Thoracic aorta (tissue), 2 donors: ENCODE measurements at places on chromosomes 12 and 14. TPM values are rescaled to one million over a fixed set of nuclear protein-coding genes. Genes with fewer than 3 reads are reported as not detected.

Gene PLEKHA5
- total RNA-seq = 27.7 TPM

- no peak overlapping the region for H3K4me3 ChIP-seq
- no peaks in the 10 kb centered on the region for H3K36me3 ChIP-seq
- peaks cover 17% of the 10 kb centered on the region for H3K4me1 ChIP-seq
- peak overlapping the region; percentile 47 for H3K27ac ChIP-seq
- no peaks in the 10 kb centered on the region for H3K27me3 ChIP-seq
Observed at GRCh38 chr12:5582018-5582417, 150.1 kb downstream of the NTF3 start.

DNA sequence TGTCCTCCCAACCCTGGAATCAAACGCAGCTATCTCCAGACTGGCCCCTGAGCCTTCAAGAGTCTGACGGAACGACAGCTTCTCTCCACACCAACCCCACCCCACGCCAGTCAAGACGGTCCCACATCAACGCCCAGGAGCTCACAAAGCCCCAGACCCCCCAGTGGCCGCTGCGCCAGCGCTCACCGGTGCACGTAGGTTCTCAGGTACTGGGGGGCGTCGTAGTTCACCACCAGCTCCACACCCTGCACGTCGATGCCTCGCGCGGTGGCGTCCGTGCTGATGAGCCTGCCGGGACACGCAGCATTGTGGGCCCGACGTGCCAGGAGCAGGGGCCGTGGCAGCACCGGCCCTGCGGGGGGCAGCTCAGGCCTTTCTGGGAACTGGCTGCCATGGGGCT lies 4.2 kb downstream of the DDX51 start:
- H3K4me1 ChIP-seq = peaks cover 10% of the 10 kb centered on the region
- DNase-seq = no peak
- H3K27me3 ChIP-seq = no peaks in the 10 kb centered on the region
- H3K27ac ChIP-seq = no peak overlapping the region
- H3K4me3 ChIP-seq = no peak overlapping the region
- H3K36me3 ChIP-seq = peaks cover 38% of the 10 kb centered on the region

DNA sequence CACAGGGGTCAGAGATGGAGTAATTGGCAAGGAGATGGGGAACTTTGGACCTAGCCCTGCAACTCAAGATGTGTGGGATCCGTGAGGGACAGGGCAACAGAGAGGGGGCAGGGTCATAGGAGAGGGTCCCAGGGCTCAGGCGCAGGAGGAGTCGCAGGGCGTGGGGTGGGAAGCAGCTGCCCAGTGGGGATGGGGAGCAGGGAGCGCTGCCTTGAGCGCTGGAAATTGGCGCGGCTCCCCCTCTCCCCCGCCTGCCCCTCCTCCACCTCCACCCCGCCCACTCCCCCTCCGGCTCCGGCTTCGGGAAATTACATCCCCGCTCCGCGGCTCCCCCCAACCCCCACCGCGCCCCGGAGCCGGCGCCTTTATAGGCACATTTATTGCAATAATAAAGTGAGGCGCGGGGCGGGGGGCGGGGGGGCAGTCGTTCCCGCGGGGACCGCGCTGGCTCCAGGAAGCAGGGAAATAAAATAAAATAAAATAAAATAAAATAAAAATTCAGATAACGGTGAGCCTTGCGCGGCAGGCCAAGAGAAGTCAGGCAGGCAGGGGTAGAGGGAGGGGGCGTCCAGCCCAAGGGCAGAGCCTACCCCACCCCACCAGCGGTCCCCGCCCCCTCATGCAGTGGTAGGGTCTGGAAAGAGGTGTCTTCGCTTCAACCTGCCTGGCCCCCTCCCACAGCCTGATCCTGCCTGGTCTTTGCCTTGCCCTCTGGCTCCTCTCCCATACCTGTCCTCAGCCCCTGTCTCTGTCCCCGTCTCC lies 3.6 kb downstream of the NXPH4 start:
- H3K4me1 ChIP-seq = peaks cover 13% of the 10 kb centered on the region
- H3K4me3 ChIP-seq = no peak overlapping the region
- H3K36me3 ChIP-seq = no peaks in the 10 kb centered on the region
- DNase-seq = no peak

DNA sequence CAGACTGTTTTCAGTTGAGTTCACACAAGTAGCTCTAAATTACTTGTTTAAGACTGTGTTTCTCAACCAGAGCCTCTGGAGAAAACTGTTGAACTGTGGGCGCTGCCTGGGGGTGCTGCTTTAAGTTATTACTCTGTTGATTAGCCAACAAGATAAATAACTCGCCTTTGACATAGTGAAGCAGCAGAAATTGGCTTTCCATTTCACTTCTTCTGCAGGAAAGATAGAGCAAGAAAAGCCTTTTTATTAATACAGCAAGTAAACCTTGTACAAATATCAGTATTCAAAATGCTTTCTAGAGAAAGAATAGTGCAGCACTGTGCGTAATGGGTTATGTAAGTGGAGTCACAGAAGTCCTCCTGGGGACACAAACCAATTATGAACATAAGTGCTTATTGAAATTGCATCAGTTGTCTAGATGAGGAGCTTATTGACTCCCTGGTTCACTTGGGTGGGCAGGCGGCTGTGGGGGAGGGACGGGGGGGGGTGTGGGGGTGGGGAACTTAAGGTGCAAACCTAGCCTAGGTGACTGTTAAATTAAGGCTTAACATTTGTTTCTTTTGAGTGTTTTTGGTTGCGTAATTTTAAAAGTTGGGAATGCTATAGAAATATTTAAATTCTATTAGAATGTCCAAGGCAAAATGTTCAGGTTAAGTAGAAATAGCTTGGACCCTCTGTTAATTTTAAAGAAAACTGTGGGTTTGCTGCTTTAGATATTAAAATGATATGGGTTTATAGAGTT lies 6.3 kb downstream of the FRS2 start:
- no peaks in the 10 kb centered on the region for H3K36me3 ChIP-seq
- peak overlapping the region; percentile 51 for H3K4me3 ChIP-seq
- no peaks in the 10 kb centered on the region for H3K27me3 ChIP-seq

DNA sequence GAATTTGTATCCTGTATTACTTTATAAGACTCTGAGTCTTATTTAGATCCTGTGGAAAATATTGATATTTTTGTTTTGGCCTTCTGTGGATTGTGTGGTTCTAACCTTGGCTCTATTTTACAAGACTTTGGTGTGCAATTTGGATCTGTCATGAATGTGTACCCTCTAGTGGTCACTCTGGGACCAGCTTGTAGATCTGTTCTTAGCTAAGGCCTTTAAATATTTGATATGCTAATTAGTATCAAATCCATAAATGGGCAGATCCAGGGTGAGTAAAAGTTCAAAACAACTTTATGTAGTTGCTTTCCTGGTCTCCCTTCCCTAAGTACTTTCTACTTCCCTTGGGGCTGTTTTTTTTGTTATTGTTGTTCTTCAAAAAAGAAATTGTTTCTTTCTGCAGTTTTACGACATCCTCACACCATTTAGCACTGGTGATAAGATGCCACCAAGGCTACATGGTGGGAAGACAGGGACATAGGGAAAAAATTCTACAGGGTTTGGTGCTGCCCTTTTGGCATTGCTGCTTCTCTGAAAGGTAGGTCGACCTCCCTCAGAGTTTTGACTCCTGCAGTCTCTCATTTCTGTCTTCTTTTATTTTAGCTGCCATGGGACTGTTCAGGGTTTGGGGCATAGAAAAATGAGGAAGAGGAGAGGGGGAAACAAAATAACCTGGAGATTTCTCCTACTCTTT lies 238.5 kb downstream of the GPHN start:
- no peak overlapping the region for H3K4me3 ChIP-seq
- no peak overlapping the region for H3K27ac ChIP-seq
- no peaks in the 10 kb centered on the region for H3K4me1 ChIP-seq

DNA sequence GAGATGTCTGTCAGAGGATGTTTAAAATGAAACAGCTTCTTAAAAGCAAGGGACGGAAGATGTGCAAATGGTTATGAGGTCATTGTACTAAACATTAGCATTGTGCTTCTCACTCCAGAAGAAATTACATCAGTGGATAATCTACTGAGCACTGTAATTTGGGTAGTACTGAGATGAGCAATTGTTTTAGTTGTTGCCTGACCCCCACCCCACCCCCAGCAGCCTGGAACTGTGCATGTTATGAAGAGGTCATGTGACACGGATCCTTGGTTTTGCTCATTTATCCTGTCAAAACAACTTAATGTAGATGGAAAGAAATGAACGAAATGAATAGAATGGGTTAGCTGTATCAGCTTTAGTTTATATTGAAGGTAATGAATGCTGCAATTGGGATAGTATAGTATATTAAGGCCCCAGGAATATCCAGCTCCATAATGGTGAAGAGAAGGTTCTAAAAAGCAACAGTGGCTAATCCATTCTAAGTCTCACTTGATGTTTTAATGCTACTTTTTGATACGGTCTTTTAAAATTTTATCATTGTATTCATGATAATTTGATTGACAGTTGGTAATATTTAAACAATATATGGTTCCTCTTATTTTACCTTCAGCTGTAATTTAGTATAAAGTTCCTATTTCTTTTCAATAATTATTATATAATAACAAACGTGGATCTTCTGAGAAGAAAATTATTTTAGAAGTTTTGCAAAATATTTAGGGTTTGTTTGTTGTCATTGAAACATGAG lies 58.5 kb downstream of the WNK1 start:
- DNase-seq = no peak
- no peak overlapping the region for H3K4me3 ChIP-seq
- no peaks in the 10 kb centered on the region for H3K27me3 ChIP-seq
- peaks cover 25% of the 10 kb centered on the region for H3K4me1 ChIP-seq
- H3K27ac ChIP-seq = no peak overlapping the region

- no peak overlapping the region for H3K27ac ChIP-seq
- no peaks in the 10 kb centered on the region for H3K4me1 ChIP-seq
- H3K4me3 ChIP-seq = no peak overlapping the region
- no peaks in the 10 kb centered on the region for H3K27me3 ChIP-seq
Observed at GRCh38 chr14:21924479-21924878, 250.9 kb upstream of the OR4E1 start.

GRCh38 chr12:50988871-50989270 lies 36.5 kb downstream of the HIGD1C start:
- no peak overlapping the region for H3K27ac ChIP-seq
- H3K4me3 ChIP-seq = no peak overlapping the region
- H3K36me3 ChIP-seq = peaks cover 29% of the 10 kb centered on the region
- no peak for DNase-seq
